ENCODE measurements at places on chromosomes 3 and 15.

GRCh38 chr15:69141286-69141701 is 19.1 kb upstream of the GLCE start:
- H3K4me3 ChIP-seq, result no peak overlapping the region
- no peaks in the 10 kb centered on the region for H3K27me3 ChIP-seq
- no peak overlapping the region for H3K27ac ChIP-seq
- H3K36me3 ChIP-seq, result no peaks in the 10 kb centered on the region
- DNase-seq, result no peak

DNA sequence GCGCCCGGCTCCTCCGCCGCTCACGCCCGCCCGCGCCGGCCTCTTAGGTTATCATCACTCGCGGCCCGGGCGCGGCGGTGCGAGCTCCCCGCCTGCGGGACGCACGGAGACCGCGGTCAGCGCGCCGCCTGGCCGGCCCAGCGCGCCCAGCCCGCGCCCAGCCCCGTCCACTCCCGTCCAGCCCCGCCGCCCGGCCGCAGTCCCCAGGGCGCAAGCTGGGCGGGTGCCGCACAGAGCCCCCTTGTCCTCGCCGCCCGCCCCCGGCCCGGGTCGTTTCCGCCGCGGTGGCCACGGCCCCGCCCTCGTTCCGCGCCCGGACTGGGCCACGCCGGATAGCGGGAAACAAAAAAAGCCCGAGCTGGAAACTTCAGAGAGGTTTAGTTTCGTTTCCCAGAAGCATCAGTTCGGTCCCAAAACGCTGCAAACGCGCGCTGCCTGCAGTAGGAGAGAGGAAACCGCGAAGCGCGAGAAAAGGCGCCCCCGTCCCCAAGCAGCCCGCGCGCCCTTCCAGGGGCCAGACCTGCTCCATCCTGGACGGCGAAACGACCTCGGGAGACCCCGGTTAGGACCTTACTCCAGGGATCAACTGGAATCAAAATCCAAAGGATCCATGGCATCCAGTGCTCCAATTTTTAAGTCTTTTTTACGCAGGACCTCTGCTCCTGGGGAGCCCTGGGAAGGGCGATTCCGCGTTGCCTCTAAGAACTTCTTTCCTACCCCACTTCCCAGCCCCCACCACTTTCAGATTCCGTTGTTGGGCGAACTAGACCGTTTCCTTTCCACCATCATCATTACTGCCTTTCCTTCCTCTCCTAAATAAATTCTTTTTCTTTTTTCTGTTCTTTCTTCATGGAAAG is at the start of gene ATP10A:
Gene ATP10A, minus strand, starts transcription at position 217 of the 857 bp plus-strand sequence. CDS start 231 bp downstream, outside the sequence.
- 0 out of 2 replicates have a peak, but pooled peaks cover 6% of the 10 kb centered on the region for H3K27me3 ChIP-seq
- no peaks in the 10 kb centered on the region for H3K4me1 ChIP-seq
- no peaks in the 10 kb centered on the region for H3K36me3 ChIP-seq
- H3K27ac ChIP-seq, result no peak within 1 kb of the TSS

DNA sequence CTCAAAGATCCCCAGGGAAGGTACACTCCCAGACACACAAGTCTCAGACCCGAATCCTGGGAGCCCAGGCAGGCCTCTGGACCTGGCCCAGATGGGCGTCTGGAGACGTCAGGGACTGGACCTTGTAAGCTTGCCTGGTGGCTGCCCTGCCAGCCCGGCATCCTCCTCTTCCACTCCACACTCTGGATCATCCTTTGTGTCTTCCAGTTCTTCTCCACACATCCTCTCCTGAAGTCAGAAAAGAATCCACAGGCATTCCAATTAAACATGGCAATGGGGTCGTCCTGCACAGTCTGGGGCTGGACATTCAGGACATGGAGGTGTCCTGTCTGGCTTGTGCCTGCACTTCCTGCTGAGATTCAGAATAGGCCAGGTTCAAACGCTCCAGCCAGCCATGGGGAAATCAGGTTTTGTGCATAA is 208.8 kb upstream of the IGF1R start:
- H3K4me1 ChIP-seq, result peaks cover 15% of the 10 kb centered on the region
- no peak overlapping the region for H3K4me3 ChIP-seq
- peaks cover 18% of the 10 kb centered on the region for H3K27me3 ChIP-seq
- no peaks in the 10 kb centered on the region for H3K36me3 ChIP-seq
- DNase-seq, result no peak

DNA sequence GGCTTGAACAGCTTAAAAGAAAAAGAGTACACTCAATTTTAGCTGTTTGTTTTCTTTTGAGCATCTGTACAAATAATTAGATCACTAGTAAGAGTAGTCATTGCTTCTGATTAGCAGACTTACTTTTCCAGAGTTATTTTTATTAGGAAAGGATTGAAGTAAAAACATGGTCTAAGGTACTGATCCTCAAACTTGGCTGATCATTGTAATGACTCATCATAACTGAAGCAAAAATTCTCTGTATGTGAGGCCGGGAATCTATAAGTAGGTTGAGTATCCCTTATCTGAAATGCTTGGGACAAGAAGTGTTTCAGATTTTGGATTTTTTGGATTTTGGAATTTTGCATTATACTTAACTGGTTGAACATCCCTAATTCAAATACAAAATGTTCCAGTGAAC is 12.4 kb downstream of the NMD3 start:
- H3K4me3 ChIP-seq, result no peak overlapping the region
- DNase-seq, result no peak
- H3K27me3 ChIP-seq, result no peaks in the 10 kb centered on the region
- no peak overlapping the region for H3K27ac ChIP-seq
- no peaks in the 10 kb centered on the region for H3K4me1 ChIP-seq
- peaks cover 66% of the 10 kb centered on the region for H3K36me3 ChIP-seq

DNA sequence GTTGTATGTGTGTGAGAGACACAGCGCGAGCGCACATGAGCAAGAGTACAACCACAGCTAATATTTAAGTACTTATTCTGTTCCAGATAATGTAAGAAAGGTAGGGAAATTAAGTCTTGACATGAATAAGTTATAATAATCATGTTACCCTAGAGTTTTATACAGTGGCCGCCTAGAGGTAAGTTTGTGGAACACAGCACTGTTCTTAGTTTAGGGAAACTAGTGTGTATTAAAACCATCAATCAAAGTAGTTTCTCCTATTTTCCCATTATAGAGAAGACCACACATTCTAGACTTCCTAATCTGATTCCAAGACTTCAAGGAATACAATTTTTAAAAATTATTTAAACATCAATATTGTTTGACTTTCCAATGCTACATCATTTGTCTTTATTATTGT is 9.5 kb downstream of the ALDH1A2 start:
- H3K4me3 ChIP-seq, result no peak overlapping the region
- H3K36me3 ChIP-seq, result no peaks in the 10 kb centered on the region
- H3K27ac ChIP-seq, result no peak overlapping the region
- no peaks in the 10 kb centered on the region for H3K4me1 ChIP-seq
- no peaks in the 10 kb centered on the region for H3K27me3 ChIP-seq

- DNase-seq, result no peak
- peaks cover 35% of the 10 kb centered on the region for H3K36me3 ChIP-seq
- H3K4me3 ChIP-seq, result no peak overlapping the region
- H3K27ac ChIP-seq, result peak overlapping the region; percentile 39
- H3K27me3 ChIP-seq, result no peaks in the 10 kb centered on the region
- H3K4me1 ChIP-seq, result peaks cover 53% of the 10 kb centered on the region
Measured at GRCh38 chr3:172181932-172182586, 142.7 kb downstream of the FNDC3B start.

GRCh38 chr3:113211330-113212149 is at the start of gene BOC:
Gene BOC, plus strand, starts transcription at chr3:113211557. Its CDS starts 38,246 bp downstream, at chr3:113249803.
- 0 out of 2 replicates have a peak, but pooled peaks cover 5% of the 10 kb centered on the region for H3K4me1 ChIP-seq
- no peaks in the 10 kb centered on the region for H3K36me3 ChIP-seq
- 0 out of 2 replicates have a peak, but pooled peaks cover 4% of the 10 kb centered on the region for H3K27me3 ChIP-seq
- H3K27ac ChIP-seq, result no peak within 1 kb of the TSS
- H3K4me3 ChIP-seq, result peak within 1 kb of the TSS; percentile 83
- peak; percentile 38 for DNase-seq

GRCh38 chr3:149114458-149114857 is 15.0 kb upstream of the HPS3 start:
- H3K27ac ChIP-seq, result no peak overlapping the region
- DNase-seq, result no peak
- H3K27me3 ChIP-seq, result no peaks in the 10 kb centered on the region
- H3K4me1 ChIP-seq, result no peaks in the 10 kb centered on the region
- no peak overlapping the region for H3K4me3 ChIP-seq
- no peaks in the 10 kb centered on the region for H3K36me3 ChIP-seq

DNA sequence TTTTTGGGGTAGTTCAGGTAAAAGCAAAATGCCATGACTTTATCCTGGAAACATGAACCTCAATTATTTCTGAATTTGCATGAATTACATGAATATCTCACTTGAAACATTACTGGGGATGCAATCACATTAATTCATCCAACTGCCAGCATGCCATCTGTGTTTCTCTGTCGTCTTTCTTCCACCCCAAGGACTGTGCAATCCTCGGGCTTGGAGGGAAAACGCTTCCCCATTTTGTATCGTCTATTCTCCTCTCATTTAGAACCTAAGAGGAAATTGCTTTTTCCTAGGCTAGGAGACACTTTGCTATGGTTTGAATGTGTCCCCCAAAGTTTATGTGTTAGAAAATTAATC is 109.4 kb downstream of the SQOR start:
- H3K27me3 ChIP-seq, result peaks cover 6% of the 10 kb centered on the region
- H3K27ac ChIP-seq, result no peak overlapping the region
- no peaks in the 10 kb centered on the region for H3K4me1 ChIP-seq
- H3K4me3 ChIP-seq, result no peak overlapping the region
- H3K36me3 ChIP-seq, result no peaks in the 10 kb centered on the region

GRCh38 chr15:30062881-30063280 is 19.9 kb upstream of the GOLGA8J start:
- DNase-seq, result no peak
- no peak overlapping the region for H3K4me3 ChIP-seq
- no peaks in the 10 kb centered on the region for H3K36me3 ChIP-seq
- no peaks in the 10 kb centered on the region for H3K4me1 ChIP-seq
- H3K27me3 ChIP-seq, result 0 out of 2 replicates have a peak, but pooled peaks cover 4% of the 10 kb centered on the region
- no peak overlapping the region for H3K27ac ChIP-seq

DNA sequence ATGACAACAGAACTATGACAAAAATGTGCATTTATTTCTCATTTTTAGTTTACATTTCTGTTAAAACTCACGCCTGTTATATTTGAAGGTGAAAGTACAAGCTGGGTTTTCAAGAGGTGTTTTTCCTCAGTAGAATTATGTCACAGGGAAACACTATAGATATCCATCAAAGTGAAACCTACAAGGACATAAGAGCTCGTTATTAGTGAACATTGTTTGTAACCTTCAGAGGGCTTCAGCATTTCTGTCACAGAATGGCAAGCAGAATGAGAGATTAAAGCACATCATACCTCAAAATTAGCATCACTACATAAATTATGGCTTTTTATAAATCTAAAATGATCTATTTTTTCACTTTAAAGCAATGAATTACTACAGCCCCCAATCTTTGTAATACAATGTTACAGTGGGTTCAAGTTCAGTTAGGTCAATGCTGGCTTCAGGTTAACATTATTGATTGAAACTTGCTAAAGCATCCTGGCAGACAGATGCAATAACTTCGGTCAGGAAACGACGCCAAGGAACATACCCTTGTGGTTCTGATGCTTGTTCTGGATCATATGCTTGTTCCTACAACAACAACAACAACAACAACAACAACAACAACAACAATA is 405.6 kb downstream of the CADM2 start:
- no peaks in the 10 kb centered on the region for H3K4me1 ChIP-seq
- H3K4me3 ChIP-seq, result no peak overlapping the region
- no peak overlapping the region for H3K27ac ChIP-seq
- no peaks in the 10 kb centered on the region for H3K27me3 ChIP-seq
- DNase-seq, result no peak

DNA sequence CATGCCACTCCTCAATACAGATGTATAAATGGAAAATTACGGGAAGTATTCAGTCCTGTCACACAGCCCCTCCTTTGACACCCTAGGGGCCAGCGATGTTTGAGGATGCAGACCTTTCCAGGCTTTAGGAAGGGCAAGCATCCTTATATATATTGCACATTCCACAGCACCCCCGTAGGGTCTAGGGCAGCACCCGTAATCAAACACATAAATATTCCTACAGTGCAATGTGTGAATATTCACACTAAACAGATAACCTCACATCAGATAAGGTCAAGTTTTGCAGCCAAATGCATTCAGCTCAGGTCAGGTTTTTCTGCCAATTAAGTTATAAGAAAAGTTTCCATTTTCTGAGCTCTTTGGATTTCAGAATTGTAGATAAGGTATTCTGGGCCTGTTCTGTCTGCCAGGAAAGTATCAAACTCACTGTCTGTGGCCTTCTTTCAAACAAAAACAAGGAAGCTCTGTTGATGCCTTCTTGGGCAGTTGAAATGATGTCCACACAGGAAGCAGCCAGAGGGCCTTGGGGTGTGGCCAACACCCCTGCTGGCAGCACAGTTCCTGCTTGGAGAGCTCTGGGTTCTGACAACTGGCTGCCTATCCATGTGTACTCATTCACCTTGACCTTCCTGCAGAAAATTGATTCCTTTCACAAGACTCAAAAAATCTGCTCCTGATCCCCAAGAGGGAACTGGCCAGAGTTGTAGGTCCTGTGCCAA is 427.0 kb downstream of the NTRK3 start:
- H3K4me1 ChIP-seq, result no peaks in the 10 kb centered on the region
- no peaks in the 10 kb centered on the region for H3K36me3 ChIP-seq
- H3K4me3 ChIP-seq, result no peak overlapping the region

Data from PC-9 (cell line).